ENCODE measurements at places on chromosomes 7 and 10.

DNA sequence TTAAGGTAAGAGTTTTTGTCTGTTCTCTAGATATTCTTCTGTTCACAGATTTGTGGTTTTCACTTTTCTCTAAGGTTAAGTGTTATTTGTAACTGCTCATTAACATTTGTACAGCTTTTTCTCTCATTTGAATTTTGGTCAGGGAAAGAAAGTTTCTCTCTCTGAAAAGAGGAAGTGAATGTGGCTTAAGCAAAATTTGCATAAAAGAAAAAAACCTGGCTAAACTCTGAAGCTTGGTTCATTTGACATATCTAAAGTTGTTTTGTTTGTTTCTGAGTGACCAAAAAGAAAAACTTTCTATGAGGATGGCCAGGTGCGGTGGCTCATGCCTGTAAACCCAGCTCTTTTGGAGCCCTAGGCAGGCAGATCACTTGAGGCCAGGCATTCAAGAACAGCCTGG lies 22.0 kb upstream of the SLC26A4 start:
- DNase-seq = no peak

DNA sequence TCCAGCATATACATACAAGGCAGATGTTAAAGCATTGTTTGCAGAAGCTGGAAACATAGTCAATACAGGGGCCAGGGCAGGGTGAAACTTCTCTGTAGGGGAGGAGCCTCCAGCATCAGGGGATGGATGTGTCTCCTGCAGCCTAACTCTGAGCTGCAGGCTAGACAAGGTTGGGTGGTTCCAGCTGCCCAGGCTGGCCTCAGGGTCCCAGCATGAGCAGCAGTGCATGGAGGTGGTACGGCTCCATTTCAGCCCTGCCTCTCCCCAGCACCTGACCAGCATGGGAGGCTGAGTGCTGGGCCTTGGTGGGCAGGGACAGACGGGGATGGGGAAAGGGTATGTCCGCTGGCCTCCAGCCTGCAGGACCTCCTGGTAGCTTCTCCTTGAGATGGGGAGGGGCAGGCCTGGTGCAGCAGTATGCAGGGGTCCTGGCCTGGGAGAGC lies 7.4 kb upstream of the TBRG4 start:
- DNase-seq = no peak

- DNase-seq = no peak
These were observed 73.9 kb downstream of the SEMA3C start for GRCh38 chr7:80844916-80845315.

DNA sequence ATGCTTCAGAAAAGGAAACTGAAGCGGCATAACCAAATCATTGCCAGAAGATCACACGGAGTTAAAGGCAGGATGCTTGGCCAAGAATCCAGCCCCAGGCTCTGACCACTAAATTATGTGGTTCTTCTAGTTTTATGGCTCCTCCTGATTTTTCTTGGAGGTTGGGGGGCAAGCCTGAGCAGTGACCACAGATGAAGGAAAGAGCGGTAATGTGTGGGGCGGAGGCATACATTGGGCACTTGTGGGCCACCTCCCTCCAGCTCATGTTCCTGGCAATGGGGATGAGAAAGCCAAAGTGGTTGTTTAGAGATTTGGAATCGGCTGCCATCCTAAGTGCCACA lies 3.2 kb downstream of the TRPV6 start:
- no peak for DNase-seq
